NCI-H1417 treated with DMSO at 0.1 percent for 48 hours (cell line): ENCODE measurements at places on chromosomes 4 and X.

DNA sequence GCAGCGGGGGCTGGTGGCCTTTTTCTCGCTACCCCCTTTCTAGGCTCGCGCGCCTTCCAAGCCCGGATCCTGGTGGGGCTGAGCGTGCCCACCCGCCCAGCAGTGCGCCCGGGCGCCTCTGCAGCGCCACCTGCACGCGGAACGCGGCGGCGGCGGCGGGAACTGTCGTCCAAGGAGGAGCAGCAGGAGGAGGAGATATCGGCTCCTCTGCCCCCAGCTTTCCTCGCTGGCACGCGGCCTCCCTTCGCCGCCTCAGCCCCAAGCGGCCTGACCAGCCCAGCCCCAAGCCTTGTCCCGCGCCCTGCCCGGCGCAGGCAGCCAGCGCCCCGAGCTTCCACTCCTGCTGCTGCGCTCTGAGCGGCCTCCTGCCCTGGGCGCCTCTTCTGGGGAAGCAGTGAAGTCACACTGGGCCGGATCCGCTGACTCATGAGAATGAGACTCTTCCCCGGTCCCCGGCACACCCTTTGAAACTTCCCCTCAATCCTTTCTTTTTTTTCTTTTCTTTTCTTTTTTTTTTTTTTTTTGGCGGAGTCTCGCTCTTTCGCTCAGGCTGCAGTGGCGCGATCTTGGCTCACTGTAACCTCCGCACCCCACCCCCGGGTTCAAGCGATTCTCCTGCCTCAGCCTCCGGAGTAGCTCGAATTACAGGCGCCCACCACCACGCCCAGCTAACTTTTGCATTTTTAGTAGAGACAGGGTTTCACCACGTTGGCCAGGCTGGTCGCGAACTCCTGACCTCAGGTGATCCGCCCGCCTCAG, 10.6 kb upstream of the ELF4 start:
- DNase-seq: no peak

DNA sequence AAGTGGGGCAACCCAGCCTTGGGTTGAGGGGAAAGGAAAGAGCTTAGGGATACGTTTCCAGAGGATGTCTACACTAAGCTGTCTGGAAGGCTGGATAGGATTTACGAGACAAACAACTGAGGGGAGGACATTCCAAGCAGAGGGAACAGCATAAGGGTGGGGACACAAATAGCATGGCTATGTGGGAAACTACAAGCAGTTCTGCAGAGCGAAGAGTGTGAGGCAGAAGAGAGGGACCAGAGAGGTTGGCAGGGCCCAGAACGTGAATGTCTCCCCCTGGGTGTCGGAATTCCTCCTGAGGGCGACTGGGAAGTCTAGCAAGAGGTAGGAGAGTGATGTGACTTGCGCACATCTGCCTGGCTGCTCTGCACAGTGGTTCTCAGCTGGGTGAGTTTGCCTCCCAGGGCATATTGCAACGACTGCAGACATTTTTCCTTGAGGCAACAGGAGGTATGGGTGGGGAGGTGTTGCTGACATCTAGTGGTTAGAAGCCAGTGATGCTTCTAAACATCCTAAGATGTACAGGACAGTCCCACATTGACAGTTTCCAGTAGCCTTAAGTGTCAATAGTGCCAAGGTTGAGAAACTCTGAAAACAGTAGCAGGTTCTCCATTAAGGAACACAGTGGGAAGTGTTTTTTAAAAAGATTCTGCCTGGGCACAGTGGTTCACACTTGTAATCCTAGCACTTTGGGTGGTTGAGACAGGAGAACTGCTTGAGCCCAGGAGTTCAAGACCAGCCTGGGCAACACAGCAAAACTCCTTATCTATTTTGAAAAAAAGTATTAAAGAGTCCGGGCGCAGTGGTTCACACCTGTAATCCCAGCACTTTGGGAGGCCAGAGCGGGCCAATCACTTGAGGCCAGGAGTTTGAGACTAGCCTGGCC, 9.2 kb downstream of the NDUFA1 start:
- DNase-seq: no peak

DNA sequence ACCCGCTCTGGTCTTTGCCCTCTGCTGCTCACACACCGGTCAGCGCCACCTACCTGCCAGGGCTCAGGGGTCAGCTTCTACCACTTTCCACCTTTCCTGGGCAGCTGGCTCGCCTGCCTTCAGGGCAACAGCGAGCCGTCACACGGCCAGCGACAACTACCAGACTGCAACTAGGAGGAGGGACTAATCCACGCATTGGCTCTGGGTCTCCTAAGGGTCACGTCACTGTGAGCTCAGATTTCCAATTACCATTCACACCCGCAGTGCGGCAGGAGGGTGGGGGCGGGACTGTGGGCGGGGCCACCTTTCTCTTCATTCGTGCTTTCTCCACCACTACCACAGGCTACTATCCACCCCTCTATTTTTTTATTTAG, at the start of gene BEX5:
Gene BEX5, minus strand, starts transcription at position 172 of the 374 bp plus-strand sequence. CDS start 1,712 bp downstream, outside the sequence.
- peak; percentile 25 for DNase-seq

DNA sequence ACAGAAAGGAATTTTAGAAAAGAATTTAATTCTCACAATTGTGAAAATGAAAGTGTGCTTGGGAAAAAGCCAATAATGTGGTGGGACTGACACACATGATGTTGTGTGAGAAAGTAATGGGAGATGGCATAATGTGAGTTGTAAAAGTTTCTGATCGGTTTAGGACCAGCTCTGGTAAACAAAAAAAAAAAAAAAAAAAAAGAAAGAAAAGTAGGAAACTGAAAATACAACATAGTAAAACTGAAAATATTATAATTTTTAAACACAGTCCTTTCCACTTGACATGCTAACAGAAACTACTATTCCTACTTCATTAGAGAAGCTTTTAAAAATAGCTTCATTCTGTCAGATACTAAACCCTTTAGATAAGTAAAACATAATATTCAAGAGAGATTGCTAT, 28.2 kb downstream of the RAP1GDS1 start:
- no peak for DNase-seq

DNA sequence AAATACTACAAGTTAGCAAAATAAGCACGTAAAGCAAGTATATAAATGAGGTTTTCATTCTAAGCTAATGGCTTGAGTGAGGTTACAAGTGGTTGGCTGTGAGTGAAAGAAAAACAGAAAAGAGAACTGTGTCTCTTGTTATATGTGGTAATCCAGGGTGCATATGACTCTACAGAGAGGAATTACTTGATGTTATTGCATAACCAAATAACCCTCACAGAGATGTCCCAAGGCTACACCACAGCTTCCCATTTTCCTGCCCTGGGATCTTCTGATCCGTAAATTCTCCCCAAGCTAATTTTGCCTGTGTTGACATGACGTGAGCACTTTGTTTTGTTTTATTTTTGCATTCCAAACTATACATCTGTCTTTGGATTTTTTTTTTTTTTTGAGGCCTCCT, 470.0 kb upstream of the INTU start:
- no peak for DNase-seq

- DNase-seq: no peak
Measured at GRCh38 chrX:100645106-100645505, 1.1 kb downstream of the SRPX2 start.

DNA sequence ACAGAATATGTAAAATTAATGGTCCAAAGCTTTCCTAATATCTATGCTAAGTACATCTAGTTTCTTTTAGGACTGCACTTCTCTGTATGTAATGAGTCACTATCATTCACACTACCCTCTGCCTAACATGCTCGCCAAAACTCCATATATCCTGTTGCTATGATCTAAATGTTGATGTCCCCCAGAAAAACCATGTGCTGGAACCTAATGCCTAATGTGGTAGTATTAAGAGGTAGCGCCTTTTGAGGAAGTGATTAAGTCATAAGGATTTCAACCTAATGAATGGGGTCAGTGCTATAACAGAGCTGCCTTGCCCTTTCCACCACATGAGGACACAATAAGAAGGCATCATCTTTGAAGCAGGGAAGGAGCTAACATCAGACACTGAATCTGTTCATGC, 34.9 kb upstream of the NFKB1 start:
- DNase-seq: no peak

GRCh38 chr4:108861334-108861733, 98.5 kb upstream of the ETNPPL start:
- DNase-seq: no peak

- DNase-seq: no peak
Measured at GRCh38 chr4:26613237-26613636, 29.4 kb downstream of the TBC1D19 start.

- no peak for DNase-seq
Measured at GRCh38 chr4:87732033-87732765, 67.2 kb upstream of the IBSP start.

DNA sequence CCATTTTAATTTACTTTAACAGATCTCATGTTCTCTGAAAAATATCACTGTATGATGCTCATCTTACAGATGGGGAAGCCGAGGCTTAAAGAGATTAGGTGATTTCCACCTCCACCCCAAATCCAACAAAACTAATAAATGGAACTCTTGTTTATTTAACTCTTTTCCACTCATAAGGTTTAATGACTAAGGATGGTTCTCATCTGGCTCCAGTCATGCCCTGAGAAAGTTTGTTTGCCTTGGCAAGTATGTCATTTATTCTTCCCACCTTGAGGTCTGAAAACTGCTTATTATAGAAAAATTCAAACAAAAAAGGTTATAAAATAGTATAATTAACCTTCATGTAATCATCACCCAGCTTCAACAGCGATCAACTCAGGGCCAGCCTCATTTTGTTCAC, 56.3 kb downstream of the PPEF2 start:
- DNase-seq: no peak

DNA sequence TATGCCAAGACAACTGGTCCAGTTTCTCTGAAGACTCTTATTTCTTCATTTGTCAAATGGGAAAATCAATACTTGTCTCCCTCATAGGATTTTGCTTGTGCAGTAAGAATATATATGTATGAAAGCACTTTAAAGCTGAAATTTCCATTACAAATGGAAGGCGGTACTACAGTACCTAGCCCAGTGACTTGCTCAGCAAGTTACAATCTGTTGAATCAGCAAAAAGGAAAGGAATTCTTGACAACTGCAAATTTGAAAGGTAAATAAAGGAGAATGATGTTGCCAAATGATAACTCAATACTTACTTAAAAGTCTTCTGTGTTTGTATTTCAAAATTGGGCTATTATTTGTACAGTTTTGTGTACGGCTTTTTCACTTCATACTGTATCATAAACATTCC, 71.1 kb downstream of the PKD2 start:
- DNase-seq: no peak

GRCh38 chr4:128349921-128350320, 62.3 kb upstream of the PGRMC2 start:
- DNase-seq: no peak

DNA sequence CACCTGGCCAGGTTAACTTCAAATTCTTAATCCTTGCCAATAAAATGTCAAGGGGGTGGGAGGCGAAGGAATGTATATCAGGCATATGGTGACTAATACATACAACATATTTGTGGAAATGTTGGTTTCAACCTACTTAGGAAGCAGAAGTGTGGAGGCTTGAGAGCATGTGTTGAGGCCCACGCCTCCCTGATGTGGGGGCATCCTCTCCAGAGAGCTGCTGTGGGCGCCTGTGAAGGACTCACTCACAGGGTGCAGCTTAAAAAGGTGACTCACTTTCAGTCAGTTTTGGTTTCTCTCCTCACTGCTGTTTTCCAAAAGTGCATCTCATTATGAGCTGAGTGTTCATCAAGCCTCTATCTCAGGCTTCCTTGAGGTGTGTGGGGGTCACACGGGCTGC, 27.5 kb downstream of the LNX1 start:
- no peak for DNase-seq

- DNase-seq: peak; percentile 14
Measured at GRCh38 chr4:166091912-166092510, 219.0 kb downstream of the TLL1 start.

GRCh38 chr4:10732914-10733415, 48.4 kb upstream of the CLNK start:
- DNase-seq: no peak

GRCh38 chr4:2264481-2265041, 2.7 kb upstream of the MXD4 start:
- no peak for DNase-seq

- no peak for DNase-seq
Measured at GRCh38 chrX:65706041-65706828, 38.8 kb downstream of the MSN start.

GRCh38 chr4:140903522-140904475, 147.6 kb upstream of the TBC1D9 start:
- no peak for DNase-seq
